Mesenteric fat pad (tissue), 1 donor: ENCODE measurements at places on chromosomes 11 and 22.

DNA sequence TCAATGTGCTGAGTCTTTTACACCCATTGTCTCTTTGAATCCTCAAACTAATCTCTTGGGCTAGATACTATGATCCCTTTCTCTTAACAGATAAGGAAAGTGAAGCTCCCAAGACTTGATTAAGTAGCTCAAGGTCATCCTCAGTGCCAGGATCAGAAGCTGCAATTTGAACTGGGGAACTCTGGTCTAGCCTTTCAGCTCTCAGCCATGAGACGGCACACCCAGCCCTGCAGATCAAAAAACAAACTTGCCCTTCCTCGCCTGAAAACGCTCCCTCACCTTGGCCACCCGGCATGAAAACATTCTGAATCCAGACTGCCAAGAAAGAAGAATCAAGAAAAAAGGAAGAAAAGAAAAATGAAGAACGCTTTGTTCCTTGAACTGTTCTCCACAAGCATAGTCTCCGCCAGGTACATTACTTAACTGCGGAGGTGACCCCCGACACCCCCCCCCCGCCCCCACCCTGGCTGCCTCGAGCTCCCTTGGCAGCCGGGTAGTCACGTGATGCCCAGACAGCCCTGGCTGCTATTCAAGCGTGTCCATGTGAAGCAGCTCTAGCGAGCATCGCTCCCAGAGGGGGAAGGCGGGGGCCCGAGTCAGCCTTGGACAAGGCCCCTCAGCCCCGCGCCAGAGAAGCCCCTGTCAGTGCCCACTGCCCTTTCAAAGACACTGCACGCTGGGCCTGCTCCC is 451.2 kb downstream of the MIAT start:
- DNase-seq, result no peak

DNA sequence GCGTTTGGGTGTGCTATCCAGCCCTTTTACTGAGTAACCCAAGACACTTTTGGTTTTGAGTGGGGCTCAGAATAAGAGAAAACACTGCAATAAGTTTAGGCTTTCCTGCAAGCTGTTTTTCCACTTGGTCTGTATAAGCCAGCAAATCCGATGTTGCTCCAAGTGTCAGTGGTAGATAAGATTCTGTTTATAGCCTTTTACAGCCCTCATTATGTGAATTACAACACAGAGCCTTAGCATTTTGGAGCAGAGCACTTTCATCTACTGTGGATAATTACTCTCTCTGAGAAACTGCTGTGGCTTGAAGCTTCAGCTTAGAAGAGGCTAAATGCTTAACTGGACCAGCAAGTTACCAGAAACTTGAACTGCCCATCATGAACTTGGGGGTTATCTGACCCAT is 601.1 kb downstream of the JRKL start:
- no peak for DNase-seq

DNA sequence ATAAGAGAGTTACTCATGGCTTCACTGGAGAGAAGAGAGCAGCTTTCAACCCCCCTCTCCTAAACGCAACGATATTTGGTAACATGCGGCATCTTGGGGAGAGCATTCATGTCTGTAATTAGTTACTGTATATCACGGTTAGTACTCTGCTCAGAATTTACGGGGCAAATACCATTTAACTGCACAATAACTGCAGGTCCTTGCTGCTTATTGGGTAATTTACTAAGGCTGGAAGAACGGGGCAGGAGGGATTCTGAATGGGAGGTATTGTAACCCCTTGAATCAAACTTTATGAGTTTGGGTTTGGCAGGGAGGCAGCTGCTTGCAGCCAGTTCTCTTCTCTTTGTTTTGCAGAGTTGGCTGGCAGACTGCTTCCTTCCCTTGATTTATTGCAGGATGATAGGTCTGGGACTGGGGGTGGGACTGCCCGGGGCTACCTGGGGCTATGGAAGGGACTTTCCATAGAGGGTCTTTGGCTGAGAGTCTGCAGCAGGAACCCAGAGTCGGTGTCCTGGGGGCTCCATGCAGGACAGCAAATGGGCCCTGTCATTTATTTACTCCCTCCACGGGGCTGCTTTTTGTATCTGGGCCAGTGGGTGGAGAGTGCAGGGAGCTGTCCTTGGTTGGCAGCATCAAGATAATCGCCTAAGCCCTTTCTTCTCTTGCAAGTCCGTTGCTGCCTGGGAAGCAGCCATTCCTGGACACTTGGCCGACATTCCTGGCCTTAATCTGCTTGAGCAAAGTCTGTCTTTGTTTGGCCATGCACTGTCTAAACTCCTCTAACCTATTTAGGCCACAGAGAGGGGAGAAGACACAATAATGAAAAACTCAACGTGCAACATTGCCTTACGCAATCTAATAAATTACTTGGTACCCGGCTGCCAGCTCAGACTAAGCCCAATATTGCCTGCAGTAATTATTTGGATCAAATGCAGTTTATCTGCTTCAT is 188.9 kb downstream of the ST3GAL4 start:
- DNase-seq, result no peak

DNA sequence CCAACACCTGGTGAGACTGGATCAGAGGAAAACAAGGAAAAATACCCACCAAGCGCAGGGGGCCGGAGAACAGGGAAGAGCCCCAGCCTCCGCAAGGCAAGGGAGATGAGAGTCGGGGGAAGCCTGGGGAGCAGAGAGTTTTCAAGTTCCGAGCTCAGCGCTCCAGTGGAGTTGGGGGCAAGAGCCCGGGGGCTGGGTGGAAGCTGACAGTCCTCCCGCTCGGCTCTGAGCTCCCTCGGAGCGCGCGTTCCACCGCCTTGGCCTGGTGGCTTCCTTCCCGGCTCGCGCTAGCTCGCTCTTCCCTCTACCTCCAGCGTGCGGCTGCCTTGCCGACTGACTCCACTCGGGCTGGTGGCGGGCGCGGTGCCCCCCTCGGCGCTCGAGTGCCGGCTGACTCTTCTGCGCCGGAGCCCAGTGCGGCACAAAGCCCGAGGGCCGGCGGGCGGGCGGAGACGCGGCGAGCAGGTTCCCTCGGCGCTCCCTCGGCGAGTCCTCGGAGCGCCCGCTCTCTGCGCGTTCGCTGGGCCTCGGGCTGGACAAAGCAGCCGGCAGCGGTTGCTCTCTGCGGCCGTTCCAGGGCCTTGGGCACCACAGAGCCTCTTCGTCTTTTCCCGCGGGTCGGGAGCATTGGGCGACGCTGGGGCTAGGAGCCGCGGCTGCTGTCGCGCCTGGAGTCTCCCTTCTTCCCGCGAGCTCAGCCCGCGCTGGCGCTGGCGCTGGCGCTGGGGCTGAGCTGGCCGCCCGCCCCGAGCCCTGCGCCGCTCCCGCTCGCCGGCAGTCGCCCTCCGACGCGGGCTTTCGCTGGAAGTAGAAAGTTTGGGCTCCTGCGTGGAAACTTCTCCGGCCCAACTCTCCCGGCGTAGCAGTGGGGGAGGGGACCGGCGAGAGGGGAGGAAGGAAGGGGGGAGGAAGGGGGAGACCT is 1.0 kb downstream of the PAX6 start:
- no peak for DNase-seq

GRCh38 chr11:129881570-129882170 is 13.7 kb downstream of the NFRKB start:
- no peak for DNase-seq

DNA sequence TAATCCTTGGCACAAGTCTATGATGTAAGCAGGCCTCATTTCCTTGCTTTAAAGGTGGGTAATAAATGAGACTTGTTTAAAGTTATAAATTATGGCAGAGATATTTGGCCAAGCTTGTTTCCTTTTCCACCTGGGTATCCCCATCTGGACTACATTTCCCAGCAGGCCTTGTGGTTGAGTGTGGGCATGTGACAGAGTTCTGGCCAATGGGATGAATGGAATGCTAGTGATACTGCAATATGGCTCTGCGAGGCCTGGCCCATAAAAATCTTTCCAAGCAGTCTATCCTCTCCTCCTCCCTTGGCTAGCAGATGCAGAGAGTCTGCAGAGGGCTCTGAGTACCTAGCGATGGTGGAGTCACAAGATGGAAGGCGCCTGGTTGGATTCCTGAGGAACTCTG is 102.5 kb downstream of the TIMP3 start:
- DNase-seq, result no peak

- DNase-seq, result peak; percentile 77
Measured at GRCh38 chr22:43853328-43853931, 8.9 kb downstream of the SULT4A1 start.

DNA sequence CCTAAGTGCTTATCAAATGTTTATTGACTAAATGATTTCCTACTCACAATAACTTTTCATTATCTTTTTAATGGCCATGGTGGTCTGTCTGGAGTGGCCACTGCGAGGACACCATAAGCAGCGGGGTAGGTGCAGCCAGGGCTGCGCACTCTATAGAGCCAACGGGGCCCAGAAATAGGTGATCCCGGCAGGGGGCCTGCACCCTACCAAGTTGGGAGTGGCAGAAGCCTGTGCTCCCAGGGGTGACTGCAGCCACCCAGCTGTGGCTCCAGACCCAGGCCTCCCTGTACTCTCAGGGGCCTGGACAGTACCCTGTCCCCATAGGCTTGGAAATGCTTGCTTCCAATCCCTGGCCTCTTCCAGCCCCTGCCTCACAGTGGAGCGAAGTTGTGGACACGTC is 426.4 kb upstream of the FAT3 start:
- DNase-seq, result no peak

- no peak for DNase-seq
Measured at GRCh38 chr11:109590782-109591181, 168.8 kb downstream of the C11orf87 start.

DNA sequence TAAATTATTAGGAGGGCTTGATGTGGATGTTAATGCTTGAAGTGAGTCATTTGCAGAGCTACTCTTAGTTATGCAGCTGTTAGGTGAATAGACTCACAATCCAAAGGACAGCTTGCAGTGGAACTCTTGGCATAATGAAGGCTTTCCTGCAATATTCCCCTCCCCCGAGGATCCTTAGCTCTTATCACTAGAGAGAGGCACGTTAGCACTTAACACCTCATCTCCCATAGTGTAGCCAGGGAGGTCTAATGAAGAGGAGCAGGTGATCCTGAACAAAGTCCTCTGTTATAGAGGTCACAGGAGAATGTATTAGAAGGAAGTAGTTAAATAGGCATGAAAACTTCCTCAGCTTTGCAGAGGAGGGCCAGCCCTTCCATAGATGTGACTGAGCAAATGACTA is 919.2 kb upstream of the FAT3 start:
- DNase-seq, result no peak

- no peak for DNase-seq
Measured at GRCh38 chr11:102138223-102138622, 28.0 kb downstream of the YAP1 start.

GRCh38 chr11:57131080-57131790 is 50.5 kb upstream of the LRRC55 start:
- DNase-seq, result no peak

DNA sequence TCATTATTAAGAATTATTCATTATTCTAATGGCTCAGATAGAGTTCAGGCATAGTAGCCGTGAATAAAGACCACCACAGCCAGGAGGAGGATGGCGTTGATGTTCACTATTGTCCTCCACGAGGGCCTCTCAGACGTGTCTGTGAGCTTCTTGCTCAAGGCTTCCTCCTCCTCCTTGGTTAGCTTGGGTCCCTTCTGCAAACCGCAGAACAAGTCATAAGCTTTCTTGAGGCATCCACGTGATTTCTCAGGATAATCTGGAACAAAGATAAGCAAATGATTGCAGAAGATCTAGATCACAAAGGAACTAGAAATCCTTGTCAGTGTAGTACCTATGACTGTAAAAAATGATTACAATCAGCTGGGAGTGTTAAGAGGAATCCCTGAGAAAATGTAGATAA is 13.6 kb upstream of the RFPL2 start:
- DNase-seq, result no peak

DNA sequence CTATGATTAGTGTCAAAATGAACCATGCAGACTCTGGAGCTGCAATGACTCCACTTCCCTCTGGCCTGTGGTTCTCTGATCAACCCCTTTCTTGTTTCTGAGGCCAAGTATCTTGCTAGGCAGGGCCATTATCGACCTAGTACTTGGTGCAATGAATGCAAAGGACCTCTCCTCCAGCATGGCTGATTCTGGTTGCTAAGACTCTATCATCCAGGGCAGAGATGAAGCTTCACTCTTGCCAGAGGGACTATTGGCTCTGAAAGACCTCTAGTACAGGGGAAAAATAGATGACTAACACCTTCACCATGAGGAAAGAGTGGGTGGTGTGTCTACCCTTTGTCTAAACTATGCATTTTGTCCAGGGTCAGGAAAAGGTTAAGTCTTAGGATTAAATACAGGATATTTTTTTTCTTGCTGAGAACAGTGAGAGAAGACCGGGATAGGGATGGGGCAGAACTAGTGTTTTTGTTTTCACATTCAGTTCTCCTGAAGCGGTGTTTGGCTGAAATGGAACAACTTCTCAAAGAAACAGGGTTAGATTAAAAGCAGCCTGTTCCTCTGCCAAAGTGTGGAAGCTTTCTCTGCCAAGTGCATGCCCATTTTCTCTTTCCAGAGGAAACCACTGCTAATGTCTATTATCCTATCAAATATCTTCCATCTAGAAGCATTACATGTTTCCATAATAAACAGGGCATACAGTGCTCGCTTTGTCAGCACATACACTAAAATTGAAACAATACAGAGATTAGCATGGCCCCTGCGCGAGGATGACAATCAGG is 5.0 kb upstream of the MTFP1 start:
- DNase-seq, result no peak

DNA sequence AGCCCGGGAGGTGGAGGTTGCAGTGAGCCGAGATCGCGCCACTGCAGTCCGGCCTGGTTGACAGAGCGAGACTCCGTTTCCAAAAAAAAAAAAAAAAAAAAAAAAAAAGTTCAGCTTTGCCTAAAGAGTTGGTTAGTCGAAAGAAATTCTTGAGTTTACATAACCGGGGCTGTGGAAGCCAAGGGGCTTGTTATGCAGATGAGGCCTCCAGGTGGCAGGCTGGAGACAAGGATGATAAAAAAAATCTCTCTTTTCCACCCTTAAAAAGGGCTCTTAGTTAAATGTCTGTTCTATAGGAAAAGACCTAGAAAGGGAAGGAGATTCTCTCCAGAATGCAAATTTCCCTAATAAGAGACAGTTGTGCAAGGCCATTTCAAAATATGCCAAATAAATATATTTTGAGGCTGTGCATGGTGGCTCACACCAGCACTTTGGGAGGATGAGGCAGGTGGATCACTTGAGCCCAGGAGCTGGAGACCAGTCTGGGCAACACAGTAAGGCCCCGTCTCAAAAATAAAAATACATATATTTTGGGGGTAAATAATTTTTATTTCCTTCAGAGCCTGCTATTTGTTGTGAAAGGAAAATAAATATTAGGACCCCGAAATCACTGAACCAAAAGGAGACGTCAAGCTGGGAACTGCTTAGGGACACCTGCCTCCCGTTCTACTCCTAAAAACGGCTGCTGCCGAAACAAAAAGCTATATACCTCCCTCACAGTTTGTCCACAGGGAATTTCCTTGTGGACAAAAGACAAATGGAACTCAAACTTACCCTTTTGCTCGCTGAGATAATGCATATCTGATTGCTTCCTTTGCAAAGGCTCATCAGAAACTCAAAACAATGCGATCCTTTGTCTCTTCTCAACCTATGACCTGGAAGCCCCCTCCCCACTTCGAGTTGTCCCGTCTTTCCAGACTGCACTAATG is 2.4 kb upstream of the IFITM2 start:
- no peak for DNase-seq

GRCh38 chr11:6646576-6646917 is 9.1 kb downstream of the DCHS1 start:
- no peak for DNase-seq

- DNase-seq, result no peak
Measured at GRCh38 chr11:60098508-60098907, 10.0 kb downstream of the MS4A2 start.
